ENCODE measurements at places on chromosomes 1 and 21.

GRCh38 chr1:167450843-167451242, 67.5 kb downstream of the CD247 start:
- no peak for DNase-seq

GRCh38 chr1:32695098-32695904, 7.3 kb downstream of the SYNC start:
- DNase-seq = no peak

- DNase-seq = no peak
Measured at GRCh38 chr1:182381962-182382819, 9.4 kb downstream of the GLUL start.

DNA sequence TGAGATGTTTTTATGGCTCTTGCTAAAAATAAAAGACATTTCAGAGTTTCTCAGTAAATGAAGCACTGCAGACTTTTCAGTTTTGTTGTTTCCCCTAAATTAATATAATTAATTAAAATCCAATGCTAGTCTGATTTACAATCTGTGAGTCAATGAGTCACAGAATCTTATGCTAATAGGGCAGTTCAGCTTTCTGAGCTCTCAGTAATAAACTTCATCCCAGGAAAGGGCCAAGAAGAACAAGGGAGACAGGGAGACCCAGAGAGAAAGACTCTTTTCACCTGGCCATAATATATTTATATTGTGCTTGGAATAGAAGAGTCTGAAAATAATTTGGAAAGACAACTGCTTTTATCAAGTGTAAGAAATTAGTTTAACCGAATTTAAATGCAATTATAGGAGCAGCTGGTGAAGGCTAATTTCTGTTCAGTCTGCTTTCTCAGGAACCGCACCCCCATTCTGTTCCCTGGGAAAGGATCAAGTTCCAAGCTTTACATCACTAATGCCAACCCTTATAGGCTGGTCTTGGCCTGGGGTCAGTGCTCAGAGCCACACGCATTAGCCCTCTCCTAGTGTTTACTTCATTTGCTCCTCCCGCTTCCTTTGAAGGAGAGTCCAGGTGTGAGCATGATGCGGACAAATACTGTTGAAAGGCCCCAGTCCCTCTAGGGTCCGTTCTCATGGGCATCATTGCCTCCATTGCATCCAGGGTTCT, 145.6 kb downstream of the ZBTB18 start:
- no peak for DNase-seq

- no peak for DNase-seq
Measured at GRCh38 chr1:25844536-25845337, 14.5 kb downstream of the AUNIP start.

GRCh38 chr1:34398916-34399275, 222.2 kb downstream of the C1orf94 start:
- no peak for DNase-seq

DNA sequence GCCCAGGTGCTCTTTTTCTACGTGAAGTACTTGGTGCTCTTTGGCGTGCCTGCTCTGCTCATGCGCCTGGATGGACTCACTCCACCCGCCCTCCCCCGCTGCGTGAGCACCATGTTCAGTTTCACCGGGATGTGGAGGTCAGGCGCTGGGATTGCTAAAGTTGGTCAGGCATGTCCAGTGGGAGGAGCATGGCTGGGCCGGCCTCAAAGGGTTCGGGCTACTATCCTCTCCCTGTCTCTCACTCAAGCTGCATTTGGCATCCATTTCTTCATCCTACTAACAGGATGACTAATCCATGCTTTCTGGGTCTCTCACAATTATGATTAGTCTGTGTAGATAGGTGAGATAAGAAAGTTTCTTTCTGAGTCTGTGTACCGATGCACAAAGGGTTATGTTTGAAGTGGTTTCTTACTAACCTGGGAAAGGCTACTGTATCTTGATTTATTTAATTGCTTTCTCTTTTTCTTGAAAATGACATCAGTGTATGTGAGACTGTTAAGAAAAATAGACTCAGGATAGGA, 135.9 kb downstream of the HHAT start:
- DNase-seq = peak; percentile 93

DNA sequence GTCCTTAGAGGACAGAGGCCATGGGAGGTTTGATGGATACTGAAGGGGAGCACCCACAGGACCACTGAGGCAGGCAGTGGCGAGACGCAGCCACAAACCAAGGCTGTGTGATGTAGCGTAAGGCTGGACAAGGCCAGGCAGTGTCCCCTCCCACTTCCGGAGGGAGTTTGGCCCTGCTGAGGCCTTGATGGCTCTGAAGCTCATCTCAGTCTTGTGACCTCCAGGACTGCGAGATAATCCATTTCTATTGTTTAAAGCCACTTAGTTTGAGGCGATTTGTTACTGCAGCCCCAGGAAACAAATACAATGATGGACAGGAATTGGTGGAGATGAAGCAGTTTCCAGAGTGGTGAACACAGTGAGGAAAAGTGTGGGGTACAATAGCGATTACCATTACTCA, 15.3 kb downstream of the PIGP start:
- DNase-seq = no peak

DNA sequence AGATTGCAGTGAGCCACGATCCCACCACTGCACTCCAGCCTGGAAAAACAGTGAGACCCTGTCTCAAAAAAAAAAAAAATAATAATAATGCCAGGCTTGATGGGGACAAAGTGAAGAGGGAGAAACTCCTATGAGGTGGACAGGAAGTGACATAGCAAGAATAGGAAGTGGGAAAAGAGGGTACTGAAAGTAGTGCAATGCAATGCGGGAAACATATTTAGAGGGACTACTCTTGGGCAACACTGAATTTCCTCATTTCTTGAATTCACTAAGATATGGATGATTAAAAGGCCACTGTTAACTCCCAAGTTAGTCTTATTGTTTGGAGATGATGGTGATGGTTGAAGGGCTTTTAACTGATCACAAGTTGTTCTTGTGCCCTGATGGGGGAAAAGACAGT, 21.6 kb upstream of the KCNA2 start:
- DNase-seq = no peak

GRCh38 chr1:45009956-45010854, 919 bp downstream of the HECTD3 start:
- peak; percentile 44 for DNase-seq

DNA sequence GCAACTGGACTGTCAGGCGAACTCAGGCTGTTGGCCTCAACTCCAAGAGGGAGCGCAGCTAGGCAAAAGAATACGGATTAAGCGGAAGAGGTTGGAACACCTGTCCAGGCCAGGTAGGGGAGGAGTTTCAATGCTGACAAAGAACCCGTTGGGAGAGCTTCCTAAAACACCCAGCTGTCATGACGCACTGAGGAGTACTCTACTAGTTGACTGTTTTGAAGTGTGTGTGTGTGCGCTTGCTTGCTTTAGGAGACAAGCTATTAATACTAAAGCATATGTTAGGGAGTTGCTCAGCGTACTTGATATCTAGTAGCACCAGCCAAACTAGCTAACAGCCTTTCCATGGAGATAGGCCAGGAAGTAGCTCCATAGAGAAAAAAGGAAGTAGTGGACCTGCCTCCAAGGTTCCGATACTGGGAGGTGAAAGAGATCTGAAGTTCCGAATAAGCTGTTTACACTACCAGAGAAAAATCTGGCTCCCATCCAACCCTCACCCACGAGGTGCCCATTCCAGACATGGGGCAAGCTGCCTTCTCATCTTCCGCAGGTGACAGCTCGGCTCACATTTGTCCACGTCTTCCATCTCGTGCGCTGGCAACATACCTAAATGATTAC, 974 bp upstream of the FNBP1L start:
- DNase-seq = peak; percentile 75

DNA sequence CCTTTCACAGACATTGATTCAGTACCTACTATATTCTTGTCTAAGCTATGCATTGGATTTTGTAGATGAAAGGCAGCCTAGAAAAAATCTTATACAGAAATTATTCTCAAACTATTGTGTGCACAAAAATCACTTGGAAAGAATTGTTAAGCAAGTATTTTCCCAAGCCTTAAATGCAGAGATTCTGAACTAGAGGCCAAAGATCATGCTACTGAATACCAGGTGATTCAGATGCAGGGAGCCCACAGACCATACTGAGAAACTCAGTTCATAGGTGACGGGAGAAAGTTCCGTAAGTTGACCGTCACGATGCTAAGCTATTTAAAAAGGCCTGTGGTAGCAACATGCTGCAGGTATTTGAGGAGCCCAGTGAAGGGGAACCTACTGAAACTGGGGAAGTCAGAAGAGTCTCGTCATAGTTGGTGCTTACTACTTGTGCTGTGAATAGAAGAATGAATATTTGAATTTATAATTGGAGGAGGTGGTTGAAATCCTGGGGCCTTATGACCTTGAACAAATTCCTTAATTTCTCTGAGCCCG, 150.8 kb downstream of the NFIA start:
- no peak for DNase-seq

- no peak for DNase-seq
Measured at GRCh38 chr1:200317236-200317635, 92.6 kb downstream of the ZNF281 start.

GRCh38 chr1:1432951-1433803, 2.3 kb upstream of the VWA1 start:
- DNase-seq = peak; percentile 19

DNA sequence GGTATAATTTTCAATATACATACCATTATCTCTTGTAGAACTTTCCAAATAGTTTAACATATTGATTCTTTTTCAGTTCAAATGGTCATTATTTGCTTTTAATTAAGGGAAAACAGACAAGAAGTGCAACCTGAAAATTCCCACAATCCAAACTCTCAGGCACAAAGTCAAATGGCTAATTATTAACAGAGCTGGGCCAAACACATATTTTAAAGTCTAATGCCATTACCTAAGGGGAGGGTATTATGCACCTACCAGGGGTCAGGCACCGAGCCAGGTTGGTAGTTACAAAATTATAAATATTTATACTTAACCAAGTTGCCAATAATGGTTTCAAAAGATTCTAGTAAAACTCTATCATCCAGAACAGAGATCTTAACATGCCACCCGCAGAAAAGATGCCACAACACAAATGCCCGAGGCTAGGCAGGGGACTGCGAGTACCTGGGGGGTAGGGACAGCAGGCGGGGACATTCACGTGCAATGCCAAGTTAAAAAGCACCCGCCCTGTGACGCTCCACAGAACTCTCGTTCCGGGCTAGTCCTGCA, 15.0 kb downstream of the LBR start:
- no peak for DNase-seq

Measured in NCI-H774 (cell line).